Osteocyte (in vitro differentiated cells): ENCODE measurements at places on chromosomes 16 and 17.
A peak's percentile ranks its signal among the peaks of the same experiment; 100 is the strongest.

GRCh38 chr16:72590151-72590937 is 418.4 kb upstream of the PMFBP1 start:
- no peak for DNase-seq

DNA sequence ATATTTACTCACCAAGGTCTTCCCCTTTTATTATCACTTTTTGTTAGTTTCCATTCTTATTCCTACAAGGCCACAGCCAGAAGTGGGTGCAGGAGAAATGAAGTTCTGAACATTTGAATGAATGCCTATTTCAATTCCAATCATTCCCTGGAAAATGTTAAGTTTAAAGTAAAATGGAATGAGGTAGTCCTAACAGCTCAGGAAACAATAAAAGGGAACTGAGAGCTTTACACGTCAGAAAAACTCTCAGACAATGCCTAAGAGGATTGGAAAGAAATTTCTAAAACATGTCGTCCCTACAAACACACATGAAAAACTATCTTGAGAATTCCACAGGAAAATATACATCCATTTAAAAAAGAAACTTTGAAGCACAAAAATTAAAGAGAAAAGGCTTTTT is 238.8 kb downstream of the STX8 start:
- no peak for DNase-seq

DNA sequence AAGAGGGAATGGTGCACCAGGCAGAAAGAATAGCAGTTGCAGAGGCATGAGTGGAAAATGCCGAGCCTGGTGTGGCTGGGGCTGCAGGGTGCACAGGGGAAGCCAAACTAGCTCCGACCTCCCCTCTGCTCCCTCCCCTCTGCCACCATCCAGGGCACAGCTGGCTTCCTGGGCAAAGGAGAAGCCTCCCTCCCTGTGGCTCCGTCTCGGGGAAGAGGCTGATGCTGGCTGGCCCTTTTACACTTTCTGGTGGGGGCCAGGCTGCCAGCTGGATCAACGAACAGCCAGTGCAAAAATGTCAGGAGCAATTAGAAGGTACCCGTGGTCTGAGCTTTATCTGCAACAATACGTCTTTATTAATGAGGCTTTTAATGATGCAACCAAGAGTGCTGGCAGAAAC is 37.1 kb upstream of the KCNJ12 start:
- no peak for DNase-seq

- no peak for DNase-seq
Observed at GRCh38 chr17:72399023-72399607, 278.3 kb downstream of the SOX9 start.

GRCh38 chr16:48091117-48091516 is 64.7 kb downstream of the ABCC12 start:
- DNase-seq, result no peak

DNA sequence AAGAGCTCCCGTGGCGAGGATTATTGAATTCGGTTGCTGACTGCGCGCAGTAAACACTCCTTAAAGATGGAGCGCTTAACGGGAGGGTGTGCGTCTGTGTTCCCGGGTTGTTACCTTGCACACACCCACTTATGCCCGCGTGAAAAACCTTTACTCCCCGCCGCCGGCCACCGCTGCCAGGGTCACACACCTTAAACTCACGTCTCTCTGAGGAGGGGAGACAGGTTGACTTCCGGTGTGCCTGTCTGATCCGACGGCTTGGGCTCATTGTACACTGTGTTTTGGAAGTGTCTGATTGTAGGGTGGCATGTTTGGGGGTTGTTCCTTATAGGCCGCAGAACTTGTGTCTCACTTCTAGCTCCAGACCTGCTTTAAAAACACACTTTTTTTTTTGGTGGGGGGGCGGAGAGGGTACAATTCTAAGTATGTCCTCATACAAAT is 66.8 kb downstream of the KPNA2 start:
- peak; percentile 76 for DNase-seq

DNA sequence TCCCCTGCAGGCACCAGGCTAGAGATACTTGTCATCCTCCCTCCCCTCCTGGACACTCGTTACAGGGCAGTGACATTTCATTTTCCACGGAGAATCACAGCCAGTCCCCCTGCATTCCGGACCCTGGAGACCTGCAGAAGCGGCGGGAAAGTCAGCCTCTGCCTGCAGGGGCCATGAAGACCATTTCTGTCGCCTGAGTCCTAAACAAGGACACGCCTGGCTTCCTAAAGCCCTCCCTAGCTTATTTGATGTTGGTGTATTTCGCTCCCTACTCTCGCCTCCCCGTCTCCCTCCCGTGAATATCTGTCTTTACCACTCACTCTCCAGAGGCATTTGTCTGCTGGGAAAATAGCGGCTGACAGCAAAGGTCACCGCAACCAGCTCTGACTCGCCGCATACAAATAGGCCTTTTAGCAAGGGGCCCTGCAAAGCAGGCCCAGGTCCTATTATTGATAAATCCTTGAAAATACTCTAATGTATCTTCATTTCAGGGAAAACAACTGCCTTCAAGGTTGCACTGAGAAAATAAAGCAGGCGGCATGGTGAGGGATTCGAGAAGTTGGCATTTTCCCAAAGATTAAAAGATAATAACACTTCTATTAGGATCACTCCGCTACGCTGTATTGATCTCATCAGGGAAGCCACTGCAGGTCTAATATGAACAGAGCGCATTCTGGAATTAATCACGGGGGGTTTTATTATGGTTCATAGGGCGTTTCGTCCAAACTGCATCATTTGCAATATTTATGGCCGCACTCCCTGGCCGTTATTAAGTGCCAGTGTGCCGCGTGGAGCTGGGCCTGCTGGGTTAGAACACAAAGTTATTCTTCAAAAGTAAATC is 447.1 kb upstream of the CDH5 start:
- no peak for DNase-seq

GRCh38 chr16:58717994-58718393 is 16.1 kb downstream of the GOT2 start:
- no peak for DNase-seq

DNA sequence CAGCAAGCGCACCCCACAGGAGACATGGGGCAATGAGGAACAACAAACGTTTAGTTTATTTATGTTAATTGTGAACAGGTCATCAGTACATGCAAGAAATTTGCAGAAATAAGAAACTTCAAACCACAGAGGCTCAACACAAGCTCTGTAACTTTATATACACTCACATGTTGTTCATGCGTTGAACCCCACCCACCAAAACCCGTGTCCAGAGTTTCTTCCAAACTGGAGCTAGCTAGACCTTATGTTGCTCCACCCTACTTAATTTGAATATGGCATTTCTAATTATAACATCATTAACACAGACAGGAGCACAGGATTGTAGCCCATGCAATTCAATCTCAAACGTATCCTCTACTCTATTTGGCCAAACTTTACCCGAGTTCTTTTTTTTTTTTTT is 192.1 kb downstream of the ZNF18 start:
- DNase-seq, result no peak

GRCh38 chr17:39709998-39710964 is 10.4 kb downstream of the ERBB2 start:
- no peak for DNase-seq

- no peak for DNase-seq
Observed at GRCh38 chr16:49697631-49698452, 158.1 kb downstream of the ZNF423 start.

DNA sequence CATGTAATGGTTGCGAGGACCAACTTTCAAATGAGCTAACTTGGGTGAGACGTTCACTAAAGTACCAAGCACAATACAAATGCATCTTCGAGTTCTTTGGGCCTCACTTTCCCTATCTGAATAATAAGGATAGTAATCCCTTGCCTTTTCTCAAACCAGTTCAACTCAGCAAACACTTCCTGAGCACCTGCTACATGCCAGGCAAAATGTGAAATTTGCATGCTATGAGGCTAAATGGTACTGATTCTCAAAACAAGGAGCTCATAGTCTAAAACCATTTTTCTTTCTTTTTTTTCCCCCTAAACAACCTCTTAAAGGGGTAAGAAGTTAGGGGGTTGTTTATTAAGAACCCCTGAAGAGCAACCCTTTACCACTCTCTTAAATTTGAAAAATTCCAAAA is 101.4 kb upstream of the HLF start:
- no peak for DNase-seq

DNA sequence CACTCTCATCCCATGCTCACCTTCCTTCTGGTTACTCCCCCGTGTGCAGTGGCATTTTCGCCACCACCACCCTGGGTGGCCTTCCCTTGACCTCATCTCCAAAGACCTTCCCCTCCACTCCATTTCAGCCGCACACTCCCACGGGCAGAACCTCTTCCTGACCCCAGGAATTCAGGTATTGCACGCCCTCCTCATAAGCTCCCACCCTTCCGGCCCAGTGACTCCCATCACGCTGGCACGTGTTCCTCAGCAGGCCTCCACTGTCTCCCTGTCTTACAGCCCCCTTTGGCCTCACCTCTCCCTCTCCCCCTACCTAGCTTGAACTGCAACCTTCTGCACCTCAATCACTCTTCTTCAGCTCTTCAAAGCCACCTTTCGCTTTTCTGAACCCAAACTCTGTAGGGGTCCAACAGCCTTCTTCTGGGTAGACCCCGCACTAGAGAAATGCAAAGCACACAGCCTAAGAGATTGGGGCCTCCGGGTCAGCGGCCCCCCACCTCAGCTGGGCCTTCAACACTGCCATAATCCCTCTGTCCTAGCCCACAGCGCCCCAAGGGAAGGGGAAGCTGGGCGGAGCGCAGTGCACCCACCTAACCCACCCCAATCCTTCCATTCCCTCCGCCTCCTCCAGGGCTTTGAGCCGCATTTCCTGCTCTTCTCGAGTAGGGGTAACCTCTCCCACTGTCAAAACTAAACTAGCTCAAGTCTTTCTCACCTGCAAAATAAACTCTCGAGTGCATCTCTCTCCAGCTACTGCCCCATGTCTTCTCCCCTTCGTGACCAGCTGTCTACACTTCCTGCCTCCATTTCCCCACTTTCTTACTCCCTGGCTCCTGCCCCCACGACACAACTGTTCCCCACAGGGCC is 1.7 kb upstream of the TMEM97 start:
- no peak for DNase-seq

DNA sequence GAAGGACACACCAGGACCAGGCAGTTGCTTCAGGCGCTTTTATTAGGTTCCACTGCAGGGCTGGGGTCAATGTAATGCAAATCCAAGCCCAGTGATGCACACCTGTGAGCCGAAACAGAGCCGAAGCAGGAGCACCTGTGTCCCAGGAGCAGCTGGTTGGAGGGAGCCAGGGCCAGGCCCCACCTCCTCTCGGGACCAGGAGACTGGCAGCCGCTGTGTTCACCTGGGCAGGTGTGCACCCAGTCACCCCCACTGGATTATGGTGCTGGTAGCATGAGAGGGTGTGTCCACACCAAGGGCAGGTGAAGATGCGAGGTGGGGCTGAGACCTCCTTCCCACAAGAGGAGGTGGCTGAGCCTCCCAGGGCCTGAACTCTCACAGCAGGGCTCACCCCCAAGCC is 4.7 kb upstream of the FAAP100 start:
- no peak for DNase-seq

DNA sequence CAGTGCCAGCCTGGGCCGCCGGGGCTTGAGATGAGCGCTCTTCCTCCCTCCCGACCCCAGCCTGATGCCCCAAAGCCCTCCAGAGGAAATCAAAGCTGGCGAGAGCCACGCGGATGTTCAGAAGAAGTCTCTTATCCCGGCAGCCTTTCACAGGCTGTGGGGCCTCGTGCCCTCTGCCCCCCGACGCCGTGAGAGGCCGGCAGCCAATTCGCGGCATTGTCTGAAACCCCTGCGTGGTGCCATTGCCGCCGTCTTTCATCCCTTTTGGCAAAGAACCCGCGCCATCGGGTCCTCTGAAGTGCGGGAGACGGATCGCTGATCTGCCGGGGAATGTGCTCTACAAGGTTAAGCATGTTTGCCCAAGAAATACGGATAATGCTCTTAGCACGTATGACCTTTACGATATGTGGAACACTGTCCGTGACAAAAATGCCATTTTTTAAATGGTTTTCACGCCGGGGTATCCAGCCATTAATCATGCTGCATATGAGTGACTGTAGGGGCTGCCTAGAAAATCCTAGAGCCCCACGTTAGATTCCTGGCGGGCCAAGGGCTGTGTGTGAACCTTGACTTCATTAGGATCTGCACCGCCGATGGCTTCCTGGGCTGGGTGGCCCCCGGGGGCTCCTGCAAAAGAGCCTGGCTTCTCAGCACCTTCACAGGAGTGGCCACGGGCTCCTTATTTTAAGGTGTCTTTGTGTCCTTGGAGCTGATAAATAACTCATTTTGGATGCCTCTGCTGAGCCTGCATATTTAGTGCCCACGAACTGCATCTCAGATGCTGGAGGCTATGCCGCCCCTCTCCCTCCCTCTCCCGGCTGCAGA is 165.1 kb upstream of the TNRC6C start:
- DNase-seq, result no peak

- no peak for DNase-seq
Observed at GRCh38 chr17:31549121-31549524, 157.6 kb downstream of the RAB11FIP4 start.

GRCh38 chr16:56198755-56199114 is 7.4 kb downstream of the GNAO1 start:
- DNase-seq, result no peak

DNA sequence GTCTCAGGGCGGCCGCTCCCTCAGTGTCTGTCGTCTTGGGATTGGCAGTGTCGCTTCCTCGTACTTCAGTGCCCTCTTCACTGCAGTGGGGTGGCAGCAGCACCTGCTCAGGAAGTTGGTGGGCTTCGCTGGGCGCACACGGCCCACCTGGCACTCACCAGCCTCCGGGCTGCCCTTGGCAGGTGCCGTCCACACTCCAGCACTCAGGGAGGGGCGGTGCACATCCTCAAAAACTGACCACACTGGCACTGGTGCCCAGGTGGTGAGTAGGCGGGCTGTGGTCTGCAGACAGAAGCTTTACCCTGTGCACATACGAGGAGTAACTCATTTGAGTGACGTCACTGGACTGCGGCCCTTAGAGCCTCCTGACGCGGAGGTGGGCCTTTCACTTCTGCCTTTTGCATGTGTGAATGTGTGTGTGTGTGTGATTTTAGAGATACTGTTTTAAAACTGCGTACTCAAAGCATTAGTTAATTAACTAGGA is 94.6 kb downstream of the BANP start:
- DNase-seq, result no peak

DNA sequence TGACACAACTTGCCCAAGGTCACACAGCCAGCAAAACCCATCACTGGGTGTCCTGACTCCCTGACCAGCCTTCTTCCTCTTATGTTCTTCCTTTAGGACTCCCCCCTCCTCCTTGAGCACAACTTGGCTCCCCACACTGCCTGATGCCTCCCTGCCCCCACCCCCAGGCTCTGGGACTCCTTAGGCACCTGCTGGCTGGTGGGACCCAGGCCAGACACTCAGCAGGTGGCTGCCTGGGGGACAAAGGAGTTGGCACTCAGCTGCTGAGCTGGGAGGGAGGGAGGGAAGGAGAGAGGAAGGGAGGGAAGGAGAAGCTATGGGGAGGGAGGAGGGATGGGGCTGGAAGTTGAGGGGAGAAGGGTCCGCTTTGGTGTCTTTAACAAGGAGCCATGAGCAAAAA is 8.0 kb downstream of the SEZ6 start:
- DNase-seq, result no peak

- no peak for DNase-seq
Observed at GRCh38 chr16:1280783-1281182, 24.9 kb downstream of the TPSD1 start.

- DNase-seq, result no peak
Observed at GRCh38 chr17:45784293-45784740, at the start of gene CRHR1. Gene CRHR1, plus strand, starts transcription at chr17:45784320. Its CDS starts 225 bp downstream, at chr17:45784545.
